NB4 (cell line): ENCODE measurements at places on chromosomes 2 and 18.
A peak's percentile ranks its signal among the peaks of the same experiment; 100 is the strongest.

GRCh38 chr2:46686811-46687210 lies 207.4 kb downstream of the TMEM247 start:
- DNase-seq = no peak

DNA sequence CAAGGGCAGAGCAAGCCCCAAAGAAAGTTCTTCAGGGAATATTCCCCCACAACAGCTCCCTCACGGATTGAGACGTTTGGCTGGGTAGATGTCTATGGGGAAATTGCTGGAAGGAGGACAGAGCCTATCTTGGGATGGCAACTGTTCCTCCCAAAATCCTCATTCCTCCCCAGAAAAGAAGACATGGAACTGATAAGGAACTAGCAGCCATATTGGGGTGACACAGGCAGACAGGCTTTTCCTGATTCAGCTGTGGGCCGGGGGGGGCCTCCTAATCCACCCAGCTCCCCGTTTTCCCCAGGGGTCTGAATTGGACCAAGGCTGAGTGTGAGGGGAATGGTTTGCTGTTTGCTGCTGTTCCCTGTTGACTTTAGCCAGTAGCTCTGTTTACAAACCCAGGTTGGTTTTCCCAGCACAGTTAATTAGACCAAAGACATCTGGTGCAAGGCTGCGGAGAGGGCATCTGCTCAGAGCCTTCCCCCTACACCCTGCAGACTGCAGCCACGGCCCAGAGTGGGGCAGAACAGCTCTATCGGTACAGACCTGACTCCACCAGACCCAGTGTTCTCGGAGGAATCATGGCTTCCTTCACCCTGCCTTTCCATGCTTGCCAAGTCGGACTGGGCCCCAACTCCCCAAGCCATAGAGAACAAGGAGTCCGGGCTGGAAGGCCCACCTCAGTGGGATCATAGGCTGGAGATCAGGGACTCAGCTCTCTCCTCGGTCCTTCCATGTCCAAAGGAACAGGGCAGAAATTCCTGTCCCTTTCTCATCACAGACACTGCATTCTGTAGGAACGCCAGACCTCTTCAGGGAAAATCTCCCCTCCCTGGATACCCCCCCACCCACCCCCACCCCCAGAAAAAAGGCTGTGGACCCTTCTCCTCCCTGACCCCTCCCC lies 1.7 kb upstream of the PKDCC start:
- no peak for DNase-seq

DNA sequence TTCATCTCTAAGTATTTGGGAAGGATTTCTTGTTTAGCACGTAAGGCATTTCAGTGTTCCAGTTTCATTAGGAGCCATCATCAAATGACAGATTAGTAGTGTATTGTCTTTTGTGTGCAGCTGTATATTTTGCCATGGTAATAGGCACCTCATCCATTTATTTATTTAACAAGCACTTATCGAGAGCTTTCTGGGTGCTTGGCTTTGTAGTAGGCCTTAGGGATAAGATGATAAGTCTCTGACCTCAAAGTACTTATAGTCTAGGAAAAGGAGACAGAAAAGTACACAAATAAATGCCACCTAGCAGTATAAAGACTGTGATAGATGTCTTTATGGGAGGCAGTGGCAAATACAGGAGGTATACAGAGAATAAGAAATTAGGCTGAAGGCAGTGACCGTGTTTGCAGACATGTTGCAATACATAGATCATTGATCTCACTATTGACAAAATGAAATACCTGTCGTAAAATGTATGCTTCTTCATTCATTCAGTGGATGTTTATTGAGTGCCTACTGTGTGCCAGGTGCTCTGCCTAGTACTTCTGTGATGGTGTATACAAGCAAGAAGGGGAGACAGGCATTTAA lies 265.9 kb downstream of the SETBP1 start:
- DNase-seq = no peak

GRCh38 chr2:55168221-55169154 lies 63.6 kb downstream of the CLHC1 start:
- DNase-seq = peak; percentile 80

- no peak for DNase-seq
Measured at GRCh38 chr18:72727038-72727655, 140.6 kb downstream of the NETO1 start.

DNA sequence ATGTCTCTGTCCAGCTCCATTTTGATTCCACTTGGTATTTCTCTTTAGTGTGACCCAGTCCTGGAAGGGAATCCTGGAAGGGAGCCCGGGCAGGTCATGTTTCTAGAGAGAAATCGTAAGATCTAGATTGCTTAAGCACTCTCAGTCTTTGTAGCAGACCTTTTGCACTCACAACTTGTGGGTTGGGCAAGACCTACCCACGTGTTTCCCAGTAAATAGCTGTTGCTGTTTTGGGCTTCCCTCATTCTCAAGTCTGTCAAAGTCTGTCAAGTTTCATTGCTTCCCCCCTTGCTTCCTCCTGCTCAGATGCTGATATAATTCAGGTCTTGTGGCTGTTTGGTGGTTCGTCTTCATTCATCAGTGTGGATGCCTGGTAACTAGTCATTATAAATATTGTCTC lies 17.4 kb upstream of the NEMP2 start:
- DNase-seq = peak; percentile 72

DNA sequence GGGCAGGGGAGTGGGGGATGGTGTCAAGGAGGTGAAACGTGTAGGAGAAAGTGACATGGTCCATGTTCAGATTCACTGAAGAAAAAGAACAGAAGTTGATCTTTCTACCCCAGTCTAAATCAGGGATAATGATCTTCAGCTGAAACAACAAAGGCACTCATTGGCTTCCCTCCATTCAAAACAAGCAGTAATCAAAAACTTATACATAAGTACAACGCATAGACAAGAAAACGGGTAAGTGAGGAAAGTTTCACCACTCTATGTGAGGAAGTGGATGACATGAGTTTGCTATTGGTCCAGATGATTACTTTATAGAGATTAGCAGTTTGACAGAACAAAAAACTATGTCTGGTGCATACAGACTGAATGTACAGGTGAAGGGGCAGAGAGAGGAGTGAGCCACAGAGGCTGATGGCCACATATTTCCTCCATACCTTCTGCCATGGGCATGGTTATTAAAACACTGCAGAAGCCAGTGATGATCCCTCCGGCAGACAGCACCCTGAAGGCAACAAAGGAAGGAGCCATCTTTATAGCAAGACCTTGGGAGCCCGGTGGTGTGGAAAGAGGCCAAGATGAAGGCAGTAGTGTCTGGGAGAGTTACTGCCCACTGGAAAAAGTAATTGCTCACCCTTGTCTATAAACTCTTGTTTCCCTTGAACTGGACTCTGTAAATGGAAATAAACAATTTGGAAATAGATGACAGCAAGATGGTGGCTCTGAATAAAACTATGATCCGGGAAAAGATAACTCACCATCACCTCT lies 57.7 kb downstream of the SLC25A12 start:
- no peak for DNase-seq

DNA sequence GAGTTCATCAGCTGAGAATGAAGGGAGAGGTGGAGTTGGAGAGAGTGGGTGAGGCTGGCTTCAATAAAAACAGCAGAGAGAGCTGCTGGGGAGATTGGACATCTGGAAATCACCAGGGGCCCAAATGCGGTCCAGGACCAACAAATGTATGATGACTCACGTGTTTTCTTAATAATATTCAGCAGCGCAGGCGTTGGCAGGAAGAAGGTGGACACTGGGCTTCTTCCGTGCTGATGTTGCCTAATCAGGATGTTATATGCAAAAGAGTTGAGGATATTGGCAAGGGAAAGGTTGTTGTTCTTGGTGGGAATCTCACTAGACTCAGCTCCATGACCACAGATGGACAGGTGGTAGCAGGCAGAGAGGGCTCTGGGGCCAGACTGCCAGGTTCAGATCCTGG lies 12.8 kb upstream of the PLA2R1 start:
- no peak for DNase-seq

DNA sequence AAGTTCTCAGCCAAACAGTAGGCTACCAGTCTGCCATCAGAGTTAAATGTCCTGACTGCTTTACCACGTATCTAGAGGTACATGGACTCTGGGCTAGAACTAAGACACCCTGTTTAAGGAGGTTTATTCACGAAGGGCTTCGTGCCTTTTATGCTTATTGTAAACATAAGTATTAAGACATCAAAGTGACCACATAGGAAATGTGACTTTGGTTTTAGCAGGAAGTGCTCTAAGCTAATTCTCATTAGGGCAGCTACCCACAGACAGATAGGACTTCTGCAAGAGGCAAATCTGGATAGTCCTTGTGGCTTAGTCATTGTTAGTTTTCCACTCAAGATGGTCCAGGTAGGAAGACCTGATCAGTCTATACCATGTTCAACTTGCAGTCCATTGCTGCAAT lies 233.3 kb upstream of the MGAT5 start:
- peak; percentile 20 for DNase-seq

DNA sequence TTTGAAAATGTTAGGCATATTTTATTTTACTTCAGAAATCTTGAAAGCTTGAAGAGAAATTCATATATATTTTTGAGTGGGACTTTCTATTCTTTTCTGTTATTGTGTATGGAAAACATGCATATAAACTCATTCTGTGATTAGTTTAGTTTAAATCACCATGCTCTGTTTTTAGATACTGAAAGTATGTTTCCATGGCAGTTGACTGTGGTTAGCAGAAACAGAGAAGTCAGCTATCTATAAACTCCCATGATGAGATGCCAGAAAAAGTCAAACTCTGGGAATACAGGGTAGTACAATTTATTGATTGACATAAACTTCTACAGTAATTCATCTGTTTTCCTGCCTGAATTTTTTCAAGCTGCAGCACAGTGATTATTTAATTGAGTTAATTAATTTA lies 905.3 kb upstream of the VRK2 start:
- no peak for DNase-seq

DNA sequence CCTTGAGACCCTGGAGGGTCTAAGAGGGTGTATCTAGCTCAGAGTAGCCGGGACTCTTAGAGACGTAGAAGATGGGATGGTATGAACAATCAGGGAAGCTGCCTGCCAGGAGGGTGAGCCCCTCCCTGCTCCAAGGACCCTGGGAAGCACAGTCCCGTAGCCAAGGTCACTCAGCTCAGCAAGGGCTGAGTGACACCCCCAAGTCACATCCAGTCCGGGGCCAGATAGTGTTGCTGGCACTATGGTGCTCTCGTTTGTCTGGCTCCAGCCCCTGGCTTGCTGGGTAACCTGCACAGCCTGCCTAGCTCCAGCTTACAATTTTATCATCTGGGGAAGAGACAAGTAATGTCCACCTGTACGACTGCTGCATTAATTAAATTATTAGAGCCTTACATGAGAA lies 22.3 kb downstream of the REEP1 start:
- DNase-seq = no peak

DNA sequence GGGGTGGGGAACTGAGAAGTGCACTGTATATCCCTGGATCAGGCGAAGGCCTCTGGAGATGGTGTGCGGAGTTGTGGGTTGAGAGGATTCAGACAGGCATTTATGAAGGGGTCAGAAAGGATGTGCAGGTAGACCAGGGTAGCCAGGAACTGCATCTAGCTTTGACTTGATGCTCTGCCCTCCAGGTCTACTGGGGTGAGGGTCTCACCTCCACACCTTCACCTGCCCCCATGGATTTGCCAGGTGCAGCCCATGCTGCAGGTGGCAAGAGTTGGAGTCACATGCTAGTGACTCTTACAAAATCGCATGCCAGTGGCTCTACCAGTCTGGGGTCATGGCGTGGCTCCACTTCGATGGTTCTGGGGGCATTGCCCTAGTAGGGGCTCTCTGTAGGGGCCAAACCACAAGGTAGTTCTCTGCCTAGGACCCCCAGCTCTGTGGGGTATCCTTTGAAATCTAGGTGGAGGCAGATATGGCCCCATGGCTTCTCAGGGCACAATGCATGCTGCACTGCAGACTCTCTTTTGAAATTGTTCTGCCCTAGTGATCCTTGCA lies 18.9 kb upstream of the KCNF1 start:
- no peak for DNase-seq

DNA sequence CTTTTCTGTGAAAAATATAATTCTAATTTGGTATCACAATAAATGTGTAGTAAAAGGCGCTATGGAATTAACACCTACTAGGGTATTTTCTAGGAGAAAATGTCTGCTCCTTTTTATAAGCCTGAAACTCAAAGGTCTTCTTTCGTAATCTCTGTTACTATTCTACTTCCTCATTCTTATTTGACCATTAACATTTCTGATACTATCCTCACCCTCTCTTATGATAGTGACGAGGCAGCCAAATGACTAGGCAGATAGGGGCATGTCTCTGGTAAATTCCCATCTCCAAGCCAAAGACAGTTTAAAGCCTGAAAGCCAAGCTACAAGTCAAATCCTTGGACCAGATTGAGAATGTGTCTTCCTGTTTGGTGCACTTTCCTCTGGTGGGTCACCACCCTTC lies 251.7 kb downstream of the LRRTM4 start:
- DNase-seq = peak; percentile 43

DNA sequence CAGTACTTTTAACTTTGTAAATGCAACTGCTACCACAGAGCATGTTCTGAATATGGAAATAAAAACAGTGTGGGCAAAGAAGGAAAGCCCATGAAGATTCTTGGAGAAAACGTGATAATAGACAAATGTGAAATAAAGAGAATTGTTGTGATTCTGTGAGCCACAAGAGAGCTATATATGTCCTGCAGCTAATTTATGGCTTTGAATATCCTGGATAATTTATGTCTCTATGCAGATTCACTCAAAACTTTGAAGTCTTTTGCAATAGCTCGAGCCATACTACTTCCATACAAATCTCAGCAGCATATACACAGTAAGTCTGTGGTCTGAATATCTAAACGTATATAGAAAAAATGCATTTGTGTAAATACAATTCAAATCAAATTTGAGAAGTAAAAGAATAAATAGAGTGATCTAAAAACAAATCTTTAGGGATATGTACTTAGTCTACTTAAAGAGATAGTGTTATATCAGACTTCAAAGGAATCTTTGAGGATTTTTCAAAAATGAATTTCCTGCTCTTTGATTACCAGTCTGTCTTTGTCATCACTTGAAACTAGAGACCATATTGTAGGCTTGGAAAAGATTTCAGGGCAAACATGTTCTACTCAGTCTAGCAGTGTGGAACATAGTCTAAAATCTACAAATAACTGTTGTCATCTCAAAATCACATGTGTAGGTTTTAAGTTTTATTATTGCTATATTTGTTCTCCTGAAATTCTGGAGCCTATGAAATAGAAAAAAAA lies 107.1 kb downstream of the CSRNP3 start:
- DNase-seq = no peak

GRCh38 chr2:240452462-240453256 lies 17.2 kb downstream of the GPC1 start:
- peak; percentile 56 for DNase-seq

GRCh38 chr2:19651466-19651865 lies 250.3 kb downstream of the TTC32 start:
- no peak for DNase-seq

- DNase-seq = peak; percentile 42
Measured at GRCh38 chr2:128354726-128355470, 36.2 kb upstream of the HS6ST1 start.

- DNase-seq = no peak
Measured at GRCh38 chr18:52163478-52163877, 176.5 kb upstream of the DCC start.

DNA sequence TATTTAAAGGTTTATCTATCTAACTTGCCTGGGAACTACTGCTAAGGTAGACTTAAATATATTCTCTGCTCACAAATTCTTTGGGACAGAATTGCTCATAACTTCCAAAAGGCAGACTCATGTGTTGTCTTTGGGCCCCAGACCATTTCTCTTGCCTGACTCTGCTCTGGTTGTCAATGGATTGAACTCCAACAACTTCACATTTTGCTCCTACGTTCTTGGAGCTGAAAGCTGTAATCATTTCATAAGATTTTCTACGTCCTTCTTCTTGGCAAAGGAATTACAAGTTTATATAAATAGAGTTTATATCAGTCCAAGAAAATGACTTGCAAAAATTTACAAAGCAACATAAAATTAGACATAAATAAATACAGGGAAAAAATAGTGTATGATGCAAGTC lies 32.9 kb upstream of the PPM1B start:
- DNase-seq = no peak
